ENCODE measurements at places on chromosomes 2 and 18.

GRCh38 chr2:101983486-101983885 lies 8.3 kb upstream of the IL1R2 start:
- DNase-seq, result no peak

- no peak for DNase-seq
Observed at GRCh38 chr2:200403814-200404213, 97.3 kb downstream of the SPATS2L start.

GRCh38 chr18:67932271-67932670 lies 415.8 kb upstream of the DSEL start:
- DNase-seq, result no peak

DNA sequence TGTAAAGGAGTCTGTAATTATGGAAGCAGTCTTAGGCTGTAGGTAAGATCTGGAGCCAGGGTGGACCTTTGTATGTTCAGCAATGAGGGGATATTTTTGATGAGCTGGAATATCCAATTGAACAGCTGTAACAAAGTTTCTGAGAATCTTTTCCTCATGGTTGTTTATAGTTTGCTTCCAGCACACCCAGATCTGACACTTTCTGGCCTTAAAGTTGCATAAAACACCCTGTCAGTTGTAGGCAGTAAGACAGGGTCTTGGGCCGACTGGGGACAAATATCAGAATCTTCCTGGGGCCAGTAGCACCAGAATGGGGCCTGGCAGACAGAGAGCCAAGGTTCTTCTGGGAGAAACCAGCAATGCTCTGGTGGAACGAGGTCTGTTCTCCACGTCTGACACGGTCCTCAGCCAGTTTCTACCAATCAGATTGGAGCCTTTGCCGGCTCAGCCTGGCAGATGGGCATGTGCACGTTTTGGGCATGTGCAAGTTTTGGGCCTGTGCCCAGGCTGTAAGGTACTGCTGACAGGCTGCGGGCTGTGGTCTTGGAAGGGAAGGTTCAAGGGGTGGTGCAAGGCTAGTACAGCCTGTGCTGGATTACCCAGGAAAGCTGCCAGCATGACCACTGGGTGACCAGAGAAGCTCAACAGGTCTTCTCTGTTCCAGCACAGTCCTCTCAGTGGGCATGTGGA lies 89.8 kb downstream of the PRKCE start:
- DNase-seq, result no peak

- DNase-seq, result peak; percentile 72
Observed at GRCh38 chr2:138779781-138780445, at the start of gene NXPH2. Gene NXPH2, minus strand, starts transcription at chr2:138780390. Its CDS starts 149 bp downstream, at chr2:138780241.

- peak; percentile 30 for DNase-seq
Observed at GRCh38 chr18:77119101-77119850, 13.3 kb downstream of the MBP start.

DNA sequence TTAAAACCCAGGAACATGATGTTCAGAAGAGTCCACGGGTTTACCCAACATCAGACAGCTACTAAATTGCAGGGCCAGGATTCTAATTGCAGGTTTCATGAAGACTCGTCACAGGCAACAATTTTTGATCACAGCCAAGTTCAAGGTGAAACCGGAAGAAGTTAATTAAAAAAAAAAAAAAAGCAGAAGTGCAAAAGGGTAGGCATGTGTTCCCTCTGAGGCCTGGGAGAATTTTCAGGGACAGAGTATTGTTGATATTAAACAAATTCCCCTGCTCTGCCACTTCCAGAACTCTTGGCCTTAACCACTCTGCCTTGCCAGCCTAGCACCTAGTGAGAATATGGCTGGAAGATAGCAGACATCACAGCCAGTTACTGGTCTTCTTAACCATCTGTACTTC lies 99.4 kb upstream of the TRIB2 start:
- DNase-seq, result no peak

GRCh38 chr2:42048299-42049220 lies 739 bp downstream of the PKDCC start:
- DNase-seq, result peak; percentile 66

- DNase-seq, result peak; percentile 38
Observed at GRCh38 chr2:175074478-175074877, 69.3 kb upstream of the CHN1 start.

- DNase-seq, result no peak
Observed at GRCh38 chr2:197675246-197675645, at the start of gene RFTN2. Gene RFTN2, minus strand, starts transcription at chr2:197675587. Its CDS starts 129 bp downstream, at chr2:197675458.

GRCh38 chr2:105315314-105315713 lies 14.2 kb downstream of the TGFBRAP1 start:
- DNase-seq, result no peak

DNA sequence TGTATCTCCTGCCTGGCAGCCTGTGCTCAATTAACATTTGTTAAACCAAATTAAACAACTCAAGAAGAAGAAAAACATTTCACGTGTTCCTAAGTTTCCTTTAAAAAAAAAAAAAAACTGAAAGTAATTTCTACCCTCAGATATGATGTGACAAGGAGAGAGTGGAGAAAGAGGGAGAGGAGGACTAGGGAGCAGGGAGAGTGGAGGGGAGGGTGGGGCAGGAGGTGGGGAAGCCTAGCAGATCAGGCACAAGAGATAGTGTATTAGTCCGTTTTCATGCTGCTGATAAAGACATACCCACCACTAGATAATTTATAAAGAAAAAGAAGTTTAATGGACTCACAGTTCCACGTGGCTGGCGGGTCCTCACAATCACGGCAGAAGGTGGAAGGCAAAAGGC lies 46.4 kb downstream of the CYP1B1 start:
- DNase-seq, result no peak

GRCh38 chr2:100910111-100910510 lies 90.2 kb downstream of the NPAS2 start:
- DNase-seq, result no peak

DNA sequence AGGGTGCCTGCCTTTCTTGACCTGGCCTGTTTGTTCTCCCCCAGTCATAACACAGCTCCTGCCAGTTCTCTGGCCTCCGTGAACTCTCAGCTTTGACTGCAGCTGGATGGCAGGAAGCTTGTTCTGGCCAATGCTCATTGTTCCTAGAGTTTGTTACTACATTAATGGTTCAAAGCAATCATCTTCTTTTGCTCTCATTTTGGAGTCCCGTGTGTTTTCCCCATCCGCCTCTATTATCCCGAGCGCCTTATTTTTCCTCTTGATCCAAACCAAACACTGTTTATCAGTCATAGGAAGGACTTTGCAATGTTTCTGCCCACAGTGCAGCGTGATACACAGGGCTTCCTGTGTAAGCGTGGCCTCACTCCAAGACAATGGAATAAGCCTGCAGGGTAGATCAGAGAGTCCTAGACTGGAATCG lies 184.3 kb upstream of the APCDD1 start:
- no peak for DNase-seq

DNA sequence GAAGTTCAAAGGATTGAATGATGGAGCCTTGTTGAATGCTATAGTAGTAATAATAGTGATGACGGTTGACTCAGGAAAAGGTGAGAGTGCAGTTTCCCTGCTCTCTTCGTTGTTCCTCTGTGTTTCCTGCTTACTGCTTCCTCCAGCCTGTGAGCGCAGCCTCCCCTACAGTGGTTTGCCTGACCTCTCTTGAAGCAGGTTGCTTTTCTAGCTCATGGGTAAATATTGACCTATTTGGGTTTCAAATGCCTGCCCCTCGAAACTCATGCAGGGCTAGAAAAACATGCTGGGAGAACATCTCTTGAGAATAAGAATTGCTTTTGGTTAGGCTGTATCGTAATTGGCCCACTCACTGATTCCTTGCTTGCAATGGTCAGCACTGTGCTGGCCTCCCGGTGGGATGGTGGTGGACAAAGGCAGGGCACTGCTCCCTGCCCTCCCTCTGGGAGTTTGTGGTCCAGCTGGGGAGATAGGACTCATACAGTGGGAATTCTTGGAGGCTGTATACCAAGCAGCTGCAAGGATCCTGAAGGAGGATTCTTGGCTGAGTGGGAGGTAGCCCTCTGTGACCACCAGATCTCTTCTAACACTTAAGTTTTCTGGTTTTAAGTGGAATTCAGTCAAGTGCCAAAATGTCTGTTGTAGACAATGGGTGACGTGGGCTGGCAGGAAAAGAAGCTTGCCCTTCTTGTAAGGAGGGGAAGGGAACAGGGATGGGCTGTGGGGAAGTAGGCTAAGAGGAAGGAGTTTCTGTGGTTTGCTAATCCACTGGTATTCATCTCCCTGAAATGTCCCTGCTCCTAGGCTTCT lies 5.4 kb upstream of the RNF181 start:
- no peak for DNase-seq

All from islet precursor cell (in vitro differentiated cells).